ENCODE measurements at places on chromosomes 7 and 10. TPM values are rescaled to one million over a fixed set of nuclear protein-coding genes. Genes with fewer than 3 reads are reported as not detected.

The SH2D4B gene
- polyA plus RNA-seq, result not detected

The CHAT gene
- polyA plus RNA-seq, result not detected

The KIF11 gene
- polyA plus RNA-seq, result 0.19 TPM

The SLC16A12 gene
- not detected for polyA plus RNA-seq

The CALML3 gene
- not detected for polyA plus RNA-seq

The CHST3 gene
- polyA plus RNA-seq, result not detected

The TMEM184A gene
- not detected for polyA plus RNA-seq

DNA sequence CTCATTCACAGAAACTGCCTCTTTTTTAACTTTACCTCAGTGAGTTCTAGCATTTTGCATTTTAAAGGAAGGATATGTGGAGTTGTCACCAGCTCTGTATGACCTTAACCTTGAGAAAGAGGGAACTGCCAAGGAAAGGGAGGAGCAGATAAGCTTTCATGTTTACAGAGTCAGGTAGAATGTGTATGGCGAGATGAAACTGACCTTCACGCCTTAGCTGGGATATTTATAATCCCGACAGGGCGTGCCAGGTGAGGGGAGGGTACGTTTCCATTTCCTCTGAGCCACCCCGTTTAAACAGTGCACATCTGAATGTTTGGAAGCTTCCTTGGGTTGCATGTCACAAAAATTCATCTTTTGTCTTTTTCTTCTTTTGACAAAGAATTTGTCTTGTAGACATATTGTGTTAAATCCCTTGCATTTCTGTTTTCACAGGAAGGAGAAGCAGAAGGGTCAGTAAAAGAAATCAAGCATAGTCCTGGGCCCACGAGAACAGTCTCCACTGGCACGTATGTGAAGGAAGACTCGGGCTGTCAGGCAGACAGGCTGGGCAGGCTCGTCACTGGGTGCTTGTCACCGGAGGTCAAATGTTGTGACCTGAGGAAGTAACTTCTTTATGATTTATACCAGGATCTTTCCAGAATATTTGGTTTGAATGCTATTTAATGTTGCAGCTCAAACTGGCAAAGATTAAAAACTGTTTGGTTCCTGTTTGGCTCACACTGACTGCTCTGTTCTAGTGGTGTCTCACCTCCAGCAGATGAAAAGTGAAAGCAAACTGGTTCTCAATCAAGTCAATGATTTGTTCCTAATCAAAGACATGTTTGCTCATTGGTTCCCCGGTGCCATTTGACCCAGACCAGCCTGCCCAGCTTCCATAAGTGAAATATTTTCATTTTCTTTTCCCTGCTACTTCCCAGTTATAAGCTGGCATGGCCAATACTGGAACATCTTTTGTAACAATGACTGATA, 16.2 kb downstream of the OPTN start:
- no peak for DNase-seq

DNA sequence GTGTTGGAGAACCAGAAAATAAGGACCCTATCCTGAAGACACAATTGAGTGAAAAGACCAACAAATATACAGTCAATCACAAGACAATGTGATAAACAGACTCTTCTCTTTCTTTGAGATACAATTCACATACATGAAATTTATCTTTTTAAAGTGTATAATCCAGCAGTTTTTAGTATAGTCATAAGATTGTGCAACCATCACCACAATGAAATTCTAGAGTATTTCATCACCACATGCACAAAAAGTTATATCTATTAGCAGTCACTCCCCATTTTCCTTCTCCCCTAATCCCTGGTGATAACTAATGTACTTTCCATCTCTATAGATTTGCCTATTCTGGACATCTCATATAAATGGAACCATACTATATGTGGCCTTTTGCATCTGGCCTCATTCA, 8.2 kb upstream of the SORBS1 start:
- no peak for DNase-seq

DNA sequence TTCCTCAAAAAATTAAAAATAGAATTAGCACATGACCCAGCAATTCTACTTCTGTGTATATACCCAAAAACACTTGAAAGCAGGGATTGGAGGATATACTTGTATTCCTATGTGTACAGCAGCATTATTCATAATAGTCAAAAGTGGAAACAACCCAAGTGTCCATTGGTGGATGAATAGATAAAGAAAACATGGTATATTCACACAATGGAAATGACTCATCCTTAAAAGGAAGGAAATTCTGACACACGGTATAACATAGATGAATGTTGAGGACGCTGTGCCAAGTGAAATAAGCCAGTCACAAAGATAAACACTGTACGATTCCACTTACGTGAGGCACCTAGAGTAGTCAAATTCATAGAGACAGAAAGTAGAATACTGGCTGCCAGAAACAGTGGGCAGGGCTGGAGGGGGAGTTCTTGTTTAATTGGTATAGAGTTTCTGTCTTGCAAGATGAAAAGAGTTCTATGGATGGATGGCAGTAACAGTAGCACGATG, 26.6 kb upstream of the KAT6B start:
- no peak for DNase-seq

GRCh38 chr10:78224602-78225001, 190.9 kb downstream of the RPS24 start:
- DNase-seq, result no peak

- DNase-seq, result no peak
These were observed 146.3 kb upstream of the NRG3 start for GRCh38 chr10:81728692-81729091.

DNA sequence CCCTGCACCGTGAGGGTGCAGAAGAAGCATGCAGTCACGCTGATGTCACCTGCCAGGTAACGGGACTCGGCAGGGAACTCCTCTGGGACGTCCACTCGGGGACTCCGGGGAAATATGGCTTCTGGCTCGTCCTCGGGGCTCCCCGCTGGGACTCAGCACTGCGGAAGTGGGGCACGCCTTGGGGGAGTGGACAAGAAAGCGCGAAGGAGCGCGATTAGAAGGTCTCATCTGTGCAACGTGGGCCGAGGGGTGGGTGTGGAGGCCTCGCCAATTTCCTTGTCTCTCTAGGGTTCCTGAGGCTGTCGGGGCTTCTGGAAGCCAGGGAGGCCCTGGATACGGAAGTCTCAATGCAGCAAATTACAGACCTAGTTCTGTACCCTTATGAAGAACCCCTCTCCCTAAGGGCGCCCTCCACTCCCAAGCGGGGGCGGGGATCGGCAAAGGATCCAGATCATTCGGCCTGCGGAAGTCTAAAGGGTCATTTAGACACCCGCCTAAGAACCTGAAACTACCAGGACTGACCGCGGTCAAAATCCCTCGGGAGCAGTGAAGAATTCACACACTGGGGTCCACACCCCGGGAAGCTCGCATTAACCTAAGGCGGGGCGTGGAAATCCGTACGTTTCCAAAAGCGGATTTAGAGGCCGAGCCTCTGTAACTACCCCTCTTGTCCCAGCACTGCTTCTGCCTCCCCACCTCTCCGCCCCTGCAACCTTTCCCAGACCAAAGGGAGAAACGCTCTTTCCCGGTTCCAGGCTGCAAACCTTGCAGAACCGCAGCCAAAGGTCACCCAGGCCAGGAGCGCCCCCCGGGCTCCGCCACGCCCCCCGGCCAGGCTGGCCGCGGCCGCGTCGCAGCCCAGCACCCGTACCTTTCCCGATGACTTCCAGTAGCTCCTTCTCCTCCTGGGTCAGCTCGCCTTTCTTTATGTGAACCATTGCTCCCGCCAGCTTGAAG, 640 bp downstream of the ANKMY2 start:
- DNase-seq, result peak; percentile 48

DNA sequence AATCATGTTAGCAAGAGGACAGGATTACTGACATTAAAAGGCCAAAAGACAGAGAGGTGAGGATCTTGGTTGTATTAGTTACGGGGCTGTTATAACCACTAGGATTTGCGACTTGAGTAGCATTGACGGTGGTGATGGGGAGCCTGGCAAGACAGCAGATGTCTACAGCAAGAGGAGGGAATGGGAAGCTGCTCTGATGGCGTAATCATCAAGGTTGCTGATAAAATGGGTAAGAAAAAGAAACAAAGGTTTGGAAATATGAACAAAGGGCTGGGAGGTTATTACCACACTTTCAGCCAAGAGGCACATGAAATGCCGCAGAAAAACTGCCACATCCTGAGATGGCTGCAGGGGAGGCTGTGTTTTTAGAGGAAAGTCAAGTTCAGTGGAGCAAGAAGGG, 33.9 kb downstream of the TMEM229A start:
- DNase-seq, result no peak

GRCh38 chr7:129617178-129617577, 5.7 kb downstream of the NRF1 start:
- no peak for DNase-seq

DNA sequence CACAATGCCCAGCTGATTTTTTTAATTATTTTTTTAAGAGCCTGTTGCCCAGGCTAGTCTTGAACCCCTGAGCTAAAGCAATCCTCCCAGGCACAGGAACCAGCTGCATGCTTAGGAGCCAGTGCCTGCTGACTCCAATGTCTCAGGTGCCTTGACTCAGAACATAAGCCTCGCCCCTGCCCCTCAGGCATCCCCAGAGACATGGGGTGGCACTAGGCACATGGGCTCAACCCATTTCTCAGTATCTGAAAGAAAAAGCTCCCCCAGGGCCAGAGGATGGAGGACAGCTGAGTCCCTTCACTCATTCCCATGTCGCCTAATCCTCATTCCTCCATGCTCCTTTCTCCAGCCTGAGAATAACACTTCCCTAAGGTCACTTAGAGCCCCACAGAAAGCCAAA, 39.1 kb downstream of the KCNH2 start:
- DNase-seq, result no peak

DNA sequence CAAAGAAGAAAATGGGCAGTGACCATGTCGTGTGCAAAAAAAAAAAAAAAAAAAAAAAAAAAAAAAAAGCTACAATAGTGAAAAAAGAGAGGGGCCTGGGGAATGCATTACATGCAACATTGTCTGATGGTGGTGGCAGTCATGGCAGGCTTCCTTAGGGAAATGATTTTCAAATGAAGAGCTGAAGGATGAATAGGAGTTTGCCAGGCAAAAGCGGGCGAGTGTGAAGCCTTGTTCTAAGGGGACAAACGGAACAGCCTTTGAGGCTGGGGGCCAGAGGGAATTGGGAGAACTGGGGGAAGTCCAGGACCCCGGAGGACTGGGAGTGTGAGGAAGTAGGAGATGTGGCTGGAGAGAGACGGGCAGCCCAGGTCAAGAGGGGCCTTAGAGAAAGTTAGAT, 3.1 kb downstream of the COL13A1 start:
- DNase-seq, result no peak

DNA sequence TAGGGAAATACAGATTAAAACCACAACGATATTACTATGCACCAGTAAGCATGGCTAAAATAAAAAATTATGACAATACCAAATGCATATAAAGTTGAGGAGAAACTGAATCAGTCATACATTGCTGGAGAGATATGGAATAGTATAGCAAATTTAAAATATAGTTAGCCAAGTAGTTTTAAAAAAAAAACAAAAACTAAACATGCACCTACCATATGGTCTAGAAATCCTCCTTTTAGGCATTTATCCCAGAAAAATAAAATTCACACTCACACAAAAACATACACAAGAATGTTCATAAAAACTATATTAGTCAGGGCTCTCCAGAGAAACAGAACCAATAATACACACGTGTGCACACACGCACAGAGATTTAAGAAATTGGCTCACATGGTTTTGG, 175.8 kb downstream of the IPMK start:
- DNase-seq, result no peak

DNA sequence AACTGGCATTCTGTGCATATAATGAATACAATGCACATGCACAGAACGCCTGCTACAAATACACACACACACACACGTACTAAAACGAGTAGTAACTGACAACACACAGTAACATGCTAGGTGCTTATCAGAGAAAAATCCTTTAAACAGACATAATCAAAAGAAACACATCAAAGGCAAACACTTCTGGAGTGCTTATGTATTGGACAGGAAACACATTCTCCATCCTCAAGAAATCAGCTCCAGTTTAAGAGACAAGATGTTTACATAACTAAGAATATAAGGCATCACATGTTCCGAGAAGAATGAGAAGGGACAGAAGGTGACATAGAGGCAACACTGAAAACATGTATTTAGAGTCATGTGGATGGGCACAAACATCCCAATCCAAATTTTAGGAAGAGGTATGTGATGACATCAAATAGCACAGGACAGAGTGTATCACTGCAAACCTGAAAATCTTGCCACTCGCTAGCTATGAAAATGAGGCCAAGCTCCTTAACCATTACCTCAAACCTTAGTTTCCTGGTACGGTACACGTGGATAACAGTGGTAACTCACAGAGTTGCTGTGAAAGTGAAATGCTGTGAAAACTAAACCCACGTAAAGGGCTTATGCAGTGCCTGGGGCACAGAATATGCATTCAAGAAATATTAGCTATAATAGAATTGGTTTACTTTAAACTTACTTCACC, 619.6 kb downstream of the PARD3 start:
- no peak for DNase-seq

DNA sequence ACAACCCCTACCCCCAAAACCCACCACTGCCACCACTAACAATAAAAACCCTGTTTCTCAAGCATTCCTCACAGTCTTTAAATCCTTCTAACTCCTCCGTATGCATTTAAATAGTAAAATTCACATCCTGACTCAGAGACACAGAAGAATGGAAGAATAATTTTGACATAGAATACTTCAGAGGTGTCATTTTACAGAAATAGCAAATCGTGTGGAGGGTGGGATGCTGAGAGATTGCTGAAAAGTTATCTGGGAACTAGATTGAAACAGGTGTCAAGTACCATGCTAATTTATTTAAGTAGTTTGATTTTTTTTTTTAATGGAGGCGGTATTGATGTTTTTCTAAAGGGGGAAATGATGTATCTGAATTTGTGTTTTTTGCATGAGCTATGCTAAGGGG, 575.2 kb upstream of the TPK1 start:
- DNase-seq, result no peak

DNA sequence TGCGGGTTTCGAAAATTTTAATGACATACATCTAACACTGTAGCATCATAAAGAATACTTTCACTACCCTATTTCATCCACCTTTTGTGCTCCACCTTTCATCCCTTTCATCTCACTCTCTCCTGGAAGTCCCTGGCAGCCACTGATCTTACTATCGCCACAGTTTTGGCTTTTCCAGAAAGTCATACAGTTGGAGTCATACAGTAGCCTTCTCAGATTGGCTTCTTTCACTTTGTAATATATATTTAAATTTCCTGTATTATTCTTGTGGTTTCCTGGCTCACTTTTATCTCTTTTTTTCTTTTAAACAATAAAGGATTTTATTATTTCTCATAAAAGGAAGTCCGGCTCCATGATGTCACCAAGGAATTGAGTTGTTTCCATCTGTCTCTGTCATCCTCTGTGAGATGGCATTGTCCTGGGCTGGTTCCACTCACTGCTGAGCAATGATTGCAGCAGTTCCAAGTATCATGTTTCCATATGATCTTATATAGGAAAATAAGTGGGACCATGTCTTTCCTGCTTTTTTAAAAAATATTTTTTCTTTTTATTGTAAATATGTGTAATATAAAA, 626.3 kb downstream of the POM121L12 start:
- DNase-seq, result no peak

- DNase-seq, result no peak
These were observed 355.0 kb downstream of the GLRX3 start for GRCh38 chr10:130491011-130491692.

Data from naive thymus-derived CD4-positive, alpha-beta T cell (primary cell).